H1 (cell line): ENCODE measurements at places on chromosomes 2 and 18.

DNA sequence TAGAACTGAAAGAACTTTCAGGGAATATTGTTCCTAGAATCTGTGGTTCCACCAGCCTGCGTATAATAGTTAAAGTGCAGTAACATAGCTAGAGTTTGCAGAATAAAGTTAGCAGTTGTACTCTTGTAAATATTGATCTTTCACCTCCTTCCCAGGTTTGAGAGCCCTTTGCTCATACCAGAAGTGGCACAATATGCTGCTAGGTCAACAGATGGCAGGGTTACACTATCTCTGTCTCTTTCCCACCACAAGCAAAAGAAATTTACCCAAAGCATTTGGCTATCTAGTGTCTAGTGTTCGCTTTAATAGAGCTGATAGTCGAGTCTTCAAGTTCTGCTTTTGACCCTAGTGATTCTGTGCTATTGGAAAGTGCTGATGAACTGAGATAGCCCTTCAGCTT lies 119.0 kb upstream of the KLHL14 start:
- no peak for DNase-seq

DNA sequence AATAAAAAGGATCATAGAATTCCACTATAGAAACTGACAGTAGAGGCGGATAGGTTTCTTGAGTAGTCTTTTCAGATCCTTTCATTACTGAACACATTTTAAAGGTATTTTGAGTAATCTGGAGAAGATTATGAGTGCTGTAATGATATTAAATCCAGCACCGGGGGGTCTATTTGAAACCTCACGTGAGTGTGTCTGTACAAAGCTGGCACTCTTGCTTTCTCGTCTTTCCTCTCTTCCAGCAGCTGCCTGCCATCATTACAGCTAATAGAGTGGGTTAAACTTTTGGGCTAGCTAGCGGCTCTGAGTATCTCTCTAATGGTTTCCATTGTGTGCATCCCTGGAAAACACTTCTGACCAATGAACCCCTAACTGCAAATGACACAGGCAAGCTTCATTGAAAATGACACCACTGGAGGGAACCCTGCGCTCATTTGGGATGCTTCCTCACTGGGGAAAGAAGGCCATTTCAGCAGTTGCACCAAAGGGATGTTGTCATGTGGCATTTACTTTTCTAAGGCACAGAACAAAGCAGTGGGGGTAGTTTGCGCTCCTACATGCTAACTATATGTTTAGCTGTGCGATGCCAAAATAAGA lies 101.0 kb downstream of the HRH4 start:
- no peak for DNase-seq

DNA sequence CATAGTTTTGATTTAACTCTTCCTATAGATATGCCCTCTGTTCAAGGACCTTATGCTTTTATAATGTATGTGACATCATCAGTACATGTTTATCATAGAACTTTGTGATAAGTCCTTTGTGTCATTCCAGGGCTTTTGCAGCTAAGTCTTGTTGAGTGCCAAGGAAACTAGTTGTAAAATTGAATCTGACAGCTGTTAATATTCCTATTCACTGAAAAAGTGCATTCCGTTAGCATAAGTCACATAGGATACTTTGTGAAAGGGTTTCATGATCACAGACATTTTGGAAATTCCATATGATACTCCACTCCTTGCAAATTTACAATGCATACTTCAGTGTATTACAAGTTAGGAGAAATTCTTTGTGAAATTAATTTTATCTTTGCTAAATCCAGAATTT lies 503.4 kb downstream of the CCDC85A start:
- no peak for DNase-seq

DNA sequence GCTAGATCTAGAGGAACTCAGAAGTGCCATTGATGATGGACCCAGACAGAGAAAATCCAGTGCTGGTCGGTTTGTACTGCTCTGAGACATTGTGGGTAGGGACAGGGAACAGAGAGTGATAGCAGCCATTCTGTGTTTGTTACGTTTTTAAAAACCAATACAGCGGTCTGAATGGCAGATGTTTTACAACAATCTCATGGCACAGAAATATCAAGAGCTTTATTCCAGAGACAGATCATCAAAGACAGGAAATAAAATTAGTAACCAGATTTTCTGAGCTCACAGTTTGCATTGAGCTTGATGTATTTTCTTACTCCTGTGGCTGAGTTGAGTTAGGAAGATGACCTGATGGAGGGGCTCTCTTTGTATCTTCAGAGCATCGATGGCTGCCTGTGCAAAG lies 114.9 kb upstream of the BCL2L11 start:
- DNase-seq: no peak

DNA sequence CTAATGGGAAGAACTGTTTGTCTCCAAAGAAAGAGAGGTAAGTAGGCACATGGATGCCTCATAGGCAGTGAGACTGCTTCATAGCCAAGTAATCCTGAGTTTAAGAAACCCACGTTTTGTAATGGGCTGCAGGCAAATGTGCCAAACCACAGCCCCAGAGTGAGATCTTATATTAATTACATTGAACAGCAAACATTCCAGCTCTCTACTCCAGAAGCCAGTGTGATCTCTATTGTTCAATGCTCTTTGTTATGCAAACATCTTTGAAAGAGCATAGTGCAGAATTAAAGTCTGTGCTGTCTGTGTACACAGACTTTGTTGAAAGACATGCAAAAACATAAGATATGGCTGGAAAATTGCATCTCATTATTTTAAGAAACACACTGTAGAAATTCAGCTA lies 720.8 kb upstream of the REG3G start:
- DNase-seq: no peak

DNA sequence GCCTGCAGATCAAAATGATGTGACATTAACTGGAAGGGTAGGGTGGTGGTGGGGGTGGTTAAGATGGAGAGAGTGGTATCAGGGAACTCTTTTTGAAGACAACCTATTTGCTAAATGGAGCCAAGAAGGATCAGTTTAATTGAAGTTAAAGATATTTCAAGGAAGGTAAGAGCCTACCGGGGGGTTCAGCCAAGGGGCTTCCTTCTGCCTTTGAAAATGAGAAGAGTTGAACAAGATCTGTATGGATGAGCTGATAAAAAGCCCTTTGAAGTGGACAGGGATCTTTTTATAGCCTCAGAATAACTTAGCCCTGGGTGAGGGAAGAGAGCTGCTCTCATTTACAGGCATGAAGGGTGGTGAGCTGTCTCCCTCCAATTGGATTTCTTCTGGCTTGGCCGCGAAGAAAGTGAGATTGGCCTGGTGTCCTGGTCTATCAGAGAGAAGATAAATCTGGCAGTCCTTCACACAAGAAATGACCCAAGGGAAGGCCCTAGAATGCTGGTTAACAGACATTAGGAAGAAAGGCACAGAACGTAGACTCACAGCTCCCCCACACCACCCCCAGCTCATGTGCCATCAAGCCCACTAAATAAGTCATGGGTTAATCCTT lies 439.8 kb downstream of the TNS1 start:
- no peak for DNase-seq

- no peak for DNase-seq
These were observed 27.1 kb downstream of the CRACDL start for GRCh38 chr2:98908931-98909316.

GRCh38 chr2:235414422-235414821 lies 79.4 kb upstream of the AGAP1 start:
- no peak for DNase-seq

DNA sequence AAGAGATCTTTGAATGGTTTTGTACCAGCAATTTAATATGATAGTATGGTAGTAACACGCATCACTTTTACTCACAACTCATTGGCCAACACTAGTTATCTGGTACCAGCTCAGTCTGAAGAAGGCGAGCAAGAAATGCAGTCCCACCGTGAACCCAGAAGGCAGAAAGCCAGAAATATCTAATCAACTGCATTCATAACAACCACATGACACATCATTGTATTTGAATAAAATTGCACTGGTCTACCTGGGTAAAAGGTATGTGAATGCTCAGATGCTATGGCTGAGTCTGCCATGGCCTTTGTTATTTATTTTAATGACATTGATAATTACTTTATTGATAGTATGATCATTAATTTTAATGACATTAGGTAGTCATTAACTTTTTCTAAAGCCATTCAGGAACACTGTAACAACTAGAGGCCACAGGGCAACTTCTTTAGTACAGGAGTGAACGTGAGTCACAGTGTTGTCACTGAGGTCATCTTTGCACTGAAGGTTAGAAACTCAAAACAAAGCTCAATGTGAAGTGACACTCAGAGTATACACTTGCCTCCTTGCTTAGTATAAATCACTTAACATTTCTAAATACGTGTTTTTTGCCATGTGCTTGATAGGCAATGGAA lies 475.6 kb upstream of the TNP1 start:
- DNase-seq: no peak

DNA sequence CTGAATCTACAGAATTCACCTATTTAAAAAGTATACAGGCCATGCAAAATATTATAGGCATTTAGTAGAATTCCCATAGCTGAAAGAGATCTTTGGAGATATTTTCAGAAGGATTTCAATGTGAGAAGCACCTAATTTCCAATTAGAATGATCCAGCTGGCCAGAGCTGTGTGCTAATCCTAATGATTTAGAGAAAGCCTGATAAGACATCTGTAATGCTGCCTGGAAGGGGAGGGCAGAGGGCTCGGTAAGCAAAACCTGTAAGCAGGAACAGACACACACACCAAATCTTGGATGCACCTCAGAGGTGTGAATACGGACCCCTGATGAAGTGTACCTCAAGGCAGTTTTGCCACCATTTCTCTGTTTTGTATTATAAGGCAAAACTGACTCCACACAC lies 14.0 kb downstream of the SERTAD2 start:
- no peak for DNase-seq

GRCh38 chr2:155665704-155666103 lies 666.8 kb downstream of the NR4A2 start:
- no peak for DNase-seq
